Stimulated activated CD8-positive, alpha-beta memory T cell treated with anti-CD3 and anti-CD28 coated beads, Interleukin-4, amount 100 ng/mL, for 24 hours (primary cell): ENCODE measurements at places on chromosomes 3 and 15.

DNA sequence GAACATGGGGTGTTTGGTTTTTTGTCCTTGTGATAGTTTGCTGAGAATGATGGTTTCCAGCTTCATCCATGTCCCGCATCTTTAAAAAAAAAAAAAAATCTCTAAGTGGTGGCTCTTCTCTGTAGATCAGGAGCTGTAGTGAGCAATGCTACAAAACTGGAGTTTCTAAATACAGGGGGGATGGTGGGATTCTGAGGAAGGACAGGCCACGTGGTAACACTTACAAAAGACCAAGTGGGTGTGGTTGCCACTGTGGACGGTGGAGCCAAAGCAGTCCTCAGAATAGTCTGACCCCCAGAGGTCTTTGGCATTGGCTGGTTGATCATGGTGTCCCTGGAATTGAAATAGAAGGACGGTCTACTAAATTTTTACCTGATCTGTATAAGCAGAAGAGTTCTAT is 7.7 kb downstream of the CCRL2 start:
- no peak for DNase-seq

DNA sequence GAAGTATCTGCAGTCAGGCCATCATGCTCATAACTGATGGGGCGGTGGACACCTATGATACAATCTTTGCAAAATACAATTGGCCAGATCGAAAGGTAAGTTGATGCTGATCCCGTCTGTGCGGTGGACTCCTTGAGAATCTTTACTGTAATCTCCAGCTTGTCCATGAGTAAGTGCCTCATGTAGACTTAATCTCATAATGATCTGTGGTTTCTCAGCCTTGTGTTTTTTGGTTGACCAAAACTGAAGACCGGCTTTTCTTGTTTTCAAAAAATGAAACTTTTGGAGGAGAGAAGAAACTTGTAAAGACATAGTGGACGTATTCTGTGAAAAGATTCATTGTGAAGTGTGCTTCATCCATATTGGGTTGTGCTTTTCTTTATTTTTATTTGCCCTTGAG is 285.7 kb downstream of the LRTM1 start:
- DNase-seq = no peak

GRCh38 chr3:192904632-192905289 is 12.9 kb downstream of the MB21D2 start:
- no peak for DNase-seq

- no peak for DNase-seq
Measured at GRCh38 chr3:143443851-143444331, 324.3 kb downstream of the CHST2 start.

DNA sequence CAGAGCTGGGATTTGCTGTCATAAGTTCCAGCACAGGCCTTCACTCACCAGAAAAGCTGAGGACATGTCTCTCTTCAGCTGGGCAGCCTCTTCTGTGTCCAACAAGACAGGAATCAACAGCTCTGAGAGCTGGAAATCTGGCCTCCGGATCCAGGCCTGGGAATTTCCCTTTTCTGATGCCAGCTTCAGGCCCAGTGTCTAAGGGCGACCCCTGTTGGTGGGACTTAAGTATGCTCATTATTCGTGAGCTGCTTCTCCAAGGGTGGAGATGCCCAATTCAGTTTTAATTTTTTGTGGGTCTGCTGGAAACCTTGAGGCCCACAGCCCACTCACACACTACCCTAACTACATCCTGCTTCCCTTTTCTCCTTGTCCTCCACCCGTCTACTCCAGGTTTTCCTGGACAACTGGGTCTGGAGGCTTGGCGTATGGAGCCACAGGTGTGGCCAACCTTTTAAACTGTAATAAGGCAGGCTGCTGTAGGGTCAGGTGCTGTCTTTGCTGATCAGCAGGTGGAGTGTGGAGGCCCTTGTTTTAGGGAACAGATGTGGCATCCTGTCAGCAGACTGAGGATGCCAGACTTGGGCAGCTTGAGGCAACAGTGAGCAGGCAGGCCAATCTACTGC is 2.6 kb upstream of the CEMIP start:
- DNase-seq = peak; percentile 40

DNA sequence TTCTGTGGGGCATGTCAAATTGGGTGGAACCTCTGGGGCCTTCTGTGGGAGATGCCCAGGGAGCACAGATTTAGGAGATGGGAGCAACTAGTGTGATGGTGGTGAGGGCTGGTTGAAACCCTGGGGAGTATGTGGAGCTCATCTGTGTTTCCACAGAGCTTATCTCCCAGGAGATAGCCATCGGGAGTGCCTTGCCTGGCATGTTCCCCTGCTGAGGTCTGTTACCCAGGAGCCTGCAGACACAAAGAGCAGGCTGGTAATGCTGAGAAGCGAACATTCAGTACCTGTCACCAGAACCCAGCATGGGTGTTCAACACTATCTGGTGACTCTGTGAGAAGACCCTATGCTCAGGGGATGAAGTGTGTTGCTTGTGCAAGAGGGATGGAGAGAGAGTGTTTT is 85.0 kb downstream of the CLSTN2 start:
- DNase-seq = no peak

DNA sequence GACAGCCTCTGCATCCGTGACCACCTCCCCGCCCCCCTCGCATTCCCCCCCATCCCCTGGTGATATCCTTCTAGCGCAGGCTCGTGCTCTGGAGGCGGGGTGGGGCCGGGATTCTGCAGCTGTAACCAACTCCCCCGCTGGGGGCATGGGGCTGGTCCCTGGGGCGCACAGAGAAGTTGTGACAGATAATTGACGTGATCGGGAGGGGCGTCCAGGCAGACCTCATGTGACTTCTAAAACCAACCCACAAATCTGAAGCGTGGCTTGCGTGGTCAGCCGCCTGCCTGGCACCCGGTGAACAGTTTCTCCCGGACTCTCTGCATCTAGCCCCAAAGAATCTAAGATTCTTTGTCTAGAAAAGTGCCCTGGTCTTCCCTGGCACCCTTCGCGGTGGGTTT is 100.6 kb upstream of the IGF1R start:
- DNase-seq = no peak

- no peak for DNase-seq
Measured at GRCh38 chr15:85048430-85048829, 66.8 kb downstream of the PDE8A start.

GRCh38 chr15:65096481-65097385 is 18.3 kb downstream of the UBAP1L start:
- no peak for DNase-seq

- DNase-seq = no peak
Measured at GRCh38 chr15:42171122-42171521, 14.7 kb upstream of the PLA2G4F start.

- no peak for DNase-seq
Measured at GRCh38 chr15:27660676-27661075, 438.4 kb downstream of the OCA2 start.

DNA sequence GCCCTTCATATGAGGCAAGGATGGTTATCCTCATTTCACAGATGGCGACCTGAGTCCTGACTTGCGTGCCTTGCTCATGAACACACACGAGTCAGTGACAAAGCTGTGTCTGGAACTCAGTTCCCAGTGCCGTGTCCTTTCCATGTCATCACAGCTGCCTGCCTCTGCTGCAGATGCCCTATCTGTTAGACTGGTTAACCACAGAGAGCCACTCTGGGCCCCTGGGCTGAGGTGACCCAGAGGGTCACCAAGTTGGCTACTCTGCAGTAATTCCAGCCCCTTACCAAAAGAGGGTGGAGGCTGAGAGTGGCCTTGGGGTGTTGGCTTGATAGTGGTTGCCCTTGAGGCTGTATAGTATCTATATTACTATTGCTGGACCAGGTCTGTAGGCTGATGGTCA is 41.0 kb downstream of the RAB11A start:
- DNase-seq = no peak

GRCh38 chr3:56424336-56424735 is 43.9 kb downstream of the ERC2 start:
- DNase-seq = no peak

- DNase-seq = peak; percentile 65
Measured at GRCh38 chr15:40338041-40338657, 2.6 kb downstream of the CCDC9B start.

GRCh38 chr15:49852756-49853155 is 231.9 kb downstream of the DTWD1 start:
- no peak for DNase-seq

GRCh38 chr15:36358523-36358922 is 220.9 kb upstream of the CDIN1 start:
- DNase-seq = no peak

DNA sequence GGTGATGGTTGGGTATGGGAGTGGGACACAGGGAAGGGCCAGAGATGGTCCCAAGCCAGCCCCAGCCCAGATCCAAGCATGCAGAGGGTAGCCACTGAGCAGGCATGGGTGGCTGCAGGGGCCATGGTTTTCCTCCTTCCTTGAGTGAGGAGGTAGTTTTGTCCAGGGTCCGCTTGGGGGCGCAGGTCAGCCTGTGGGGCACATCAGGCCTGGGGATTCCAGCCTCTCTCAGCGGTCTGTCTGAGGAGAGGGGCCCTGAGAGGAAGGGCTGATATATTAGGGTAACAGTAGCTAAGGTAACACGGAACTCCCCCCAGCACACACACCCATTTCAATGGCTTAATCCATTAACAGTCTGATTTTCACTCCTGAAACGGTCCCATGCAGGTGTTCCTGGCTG is 22.7 kb upstream of the LCTL start:
- DNase-seq = no peak

GRCh38 chr3:124057420-124057819 is 65.5 kb upstream of the ROPN1 start:
- no peak for DNase-seq
